ENCODE measurements at places on chromosomes 7 and 10.

GRCh38 chr10:19833170-19833824 lies 17.1 kb downstream of the PLXDC2 start:
- DNase-seq = no peak

- no peak for DNase-seq
Measured at GRCh38 chr7:157461573-157462418, 125.0 kb downstream of the DNAJB6 start.

GRCh38 chr10:70722820-70723424 lies 50.6 kb downstream of the ADAMTS14 start:
- peak; percentile 75 for DNase-seq

GRCh38 chr7:142717453-142717852 lies 31.8 kb upstream of the PRSS1 start:
- DNase-seq = no peak

GRCh38 chr7:155084969-155085368 lies 14.8 kb downstream of the HTR5A start:
- DNase-seq = no peak

GRCh38 chr7:23341846-23342598 lies 42.9 kb downstream of the MALSU1 start:
- no peak for DNase-seq

DNA sequence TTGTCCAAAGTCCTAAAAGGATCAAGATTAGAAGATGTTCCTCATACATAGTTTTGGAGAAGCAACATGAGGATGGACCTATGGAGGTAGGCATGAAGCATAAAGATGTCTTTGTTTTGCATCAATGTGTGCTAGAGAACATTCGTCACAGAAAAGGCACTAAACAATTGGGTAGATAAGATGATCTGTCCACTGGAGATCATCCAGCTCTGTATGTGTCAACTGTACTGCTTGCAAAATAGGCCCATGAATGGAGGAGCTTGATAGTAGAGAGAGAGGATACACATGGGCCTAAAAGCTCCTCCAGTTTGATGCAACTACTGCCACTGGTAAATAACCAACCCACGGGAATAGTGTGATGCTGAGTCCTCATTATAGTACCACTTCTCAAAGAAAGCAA lies 286.4 kb upstream of the HGF start:
- DNase-seq = no peak

- DNase-seq = no peak
Measured at GRCh38 chr7:22486597-22486996, 13.4 kb downstream of the STEAP1B start.

- DNase-seq = peak; percentile 5
Measured at GRCh38 chr7:116955340-116955739, 2.0 kb downstream of the ST7 start.

Data from astrocyte of the hippocampus (primary cell).